ENCODE measurements at places on chromosomes 12 and 14. TPM values are rescaled to one million over a fixed set of nuclear protein-coding genes. Genes with fewer than 3 reads are reported as not detected.

DNA sequence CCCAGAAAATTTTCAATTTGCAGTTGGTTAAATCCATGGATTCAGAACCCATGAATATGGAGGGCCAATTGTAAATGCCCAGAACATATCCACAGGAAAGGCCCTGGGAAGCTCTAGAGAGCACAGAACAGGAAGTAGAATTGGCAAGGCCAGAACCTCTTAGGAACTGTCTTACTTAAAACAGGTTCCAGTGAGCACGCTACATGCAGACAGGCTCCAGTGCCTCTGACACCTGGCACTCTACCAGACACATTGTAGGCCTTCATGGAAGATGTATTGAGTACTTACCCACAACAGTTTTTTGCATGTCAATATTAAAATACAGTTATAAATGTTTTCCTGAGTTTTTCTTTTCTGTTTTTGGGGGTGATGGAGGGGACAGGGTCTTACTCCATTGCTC, 188.2 kb upstream of the FRMD6 start:
- no peak for DNase-seq

The P2RX2 gene
- polyA plus RNA-seq = not detected

DNA sequence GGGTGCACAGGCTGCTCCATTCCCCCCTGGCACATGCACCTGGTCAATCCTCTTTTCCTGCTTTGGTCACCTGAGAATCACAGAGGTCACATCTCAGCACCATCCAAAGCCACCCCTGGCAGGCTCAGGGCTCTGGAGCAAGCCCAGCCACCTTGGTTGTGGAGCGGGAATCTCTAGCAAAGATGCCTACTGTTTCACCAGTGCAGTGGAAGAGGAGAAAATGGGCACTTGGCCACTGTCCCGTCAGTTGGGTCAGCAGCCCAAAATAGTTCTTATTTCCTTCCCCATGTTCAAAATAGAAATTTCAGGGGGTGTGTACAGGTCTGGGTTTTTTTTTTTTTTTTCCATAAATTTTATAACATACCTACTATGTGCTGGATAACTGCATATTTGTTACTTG, 18.3 kb downstream of the RTL1 start:
- DNase-seq = no peak

The EIF2S3B gene
- 0.88 TPM for polyA plus RNA-seq

DNA sequence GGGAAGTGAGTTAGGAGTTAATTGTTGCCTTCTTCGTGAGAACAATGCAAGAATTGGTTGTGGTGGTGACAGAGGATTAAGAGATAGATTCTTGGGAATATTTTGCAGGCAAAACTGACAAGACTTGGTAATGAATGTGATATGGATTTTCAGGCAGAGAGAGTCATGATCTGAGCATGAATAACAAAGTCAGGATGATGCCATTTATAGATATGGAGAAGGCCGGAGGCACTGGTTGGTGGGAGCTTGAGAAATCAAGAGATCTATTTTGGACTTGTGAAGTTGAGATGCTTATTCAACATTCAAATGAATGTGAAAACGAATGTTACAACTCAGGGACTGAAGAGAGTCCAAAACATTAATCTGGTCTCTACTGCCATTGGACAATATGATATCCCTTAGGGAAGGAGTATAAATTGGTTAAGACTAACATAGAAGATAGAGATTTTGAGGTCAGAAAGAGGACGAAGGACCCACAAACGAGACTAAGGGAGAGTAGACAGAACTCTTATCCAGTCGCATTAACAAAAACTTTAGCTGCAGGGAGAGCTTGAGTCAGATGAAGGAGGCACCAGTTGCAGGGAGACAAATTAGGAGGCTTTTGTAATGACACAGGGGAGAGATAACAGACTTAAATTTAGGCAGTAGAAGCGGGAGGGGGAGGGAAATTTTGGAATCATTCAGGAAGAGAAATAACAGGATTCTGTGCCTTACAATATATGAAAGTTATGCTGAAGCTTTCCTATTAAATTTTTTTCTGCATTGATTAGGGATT, 1090.6 kb downstream of the GALC start:
- DNase-seq = no peak

The SLC39A5 gene
- not detected for polyA plus RNA-seq

GRCh38 chr12:117111821-117112595, 12.8 kb upstream of the TESC start:
- no peak for DNase-seq

DNA sequence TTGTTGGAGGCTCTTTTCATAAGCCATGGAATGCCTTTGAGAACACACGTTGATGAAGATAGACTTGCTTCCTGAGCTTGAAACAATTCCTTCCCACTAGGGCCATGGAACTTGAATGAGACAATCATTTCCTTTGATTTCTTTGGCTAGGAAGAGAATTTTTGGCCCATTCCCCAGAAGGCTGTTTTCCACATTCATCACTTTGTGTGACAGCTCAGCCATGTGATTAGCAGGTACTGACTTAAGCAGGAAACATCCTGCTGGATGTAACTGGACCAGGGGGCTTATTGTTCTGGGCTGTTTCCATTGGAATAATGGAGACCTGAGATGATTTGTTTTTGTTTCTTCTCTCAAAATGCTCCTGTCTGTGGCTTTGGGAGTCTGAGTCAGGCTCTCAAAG, 469.8 kb upstream of the SEL1L start:
- DNase-seq = no peak
